HepG2 (cell line): ENCODE measurements at places on chromosomes 16 and 17. TPM values are rescaled to one million over a fixed set of nuclear protein-coding genes. Genes with fewer than 3 reads are reported as not detected.
A peak's percentile ranks its signal among the peaks of the same experiment; 100 is the strongest.

LONP2 gene
- 63.3 and 85.6 TPM in 2 replicates for total RNA-seq

CACNG3 gene
- not detected in 2 replicates for total RNA-seq

GRCh38 chr17:77908501-77908900, 50.0 kb upstream of the TNRC6C start:
- no peak for DNase-seq

DNA sequence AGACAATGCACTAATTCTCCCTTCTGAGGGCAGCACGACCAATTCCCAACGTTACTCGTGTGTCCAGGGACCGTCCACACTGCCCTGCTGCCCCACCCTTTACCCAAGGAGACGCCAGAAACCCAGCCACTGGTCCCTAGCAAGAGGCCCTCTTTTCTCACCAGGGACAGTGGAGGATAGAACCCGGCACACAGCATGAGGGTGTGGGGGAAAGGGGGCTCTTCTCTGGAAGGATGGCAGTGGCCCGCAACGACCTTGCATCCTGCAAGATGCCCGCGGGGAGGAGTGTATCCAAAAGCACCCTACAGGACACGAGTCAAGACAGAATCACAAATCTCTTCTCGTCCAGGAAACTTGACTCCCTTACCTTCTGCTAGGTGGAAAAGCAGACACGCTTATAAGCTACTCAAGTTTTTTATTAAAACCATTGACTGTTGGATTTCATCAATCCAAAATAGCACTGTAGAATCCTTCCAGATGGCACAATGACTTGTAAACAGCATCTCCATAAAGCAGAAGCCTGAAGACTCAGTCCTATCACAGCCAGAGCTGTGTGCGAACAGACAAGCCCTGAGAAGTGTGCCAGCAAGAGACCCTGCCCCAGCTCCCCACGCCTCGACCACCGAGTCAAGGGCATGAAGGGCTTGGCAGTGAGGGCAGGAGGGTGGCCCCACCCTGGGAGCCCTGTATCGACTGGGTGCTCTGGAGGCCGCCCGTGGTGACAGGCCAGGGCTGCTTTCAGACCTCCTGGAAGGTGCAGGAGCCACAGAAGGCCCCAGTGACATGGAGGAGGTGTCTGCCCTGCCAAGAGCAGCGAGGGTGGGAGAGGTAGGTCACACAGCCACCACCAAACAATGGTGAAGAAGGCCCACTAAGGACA, 103.8 kb downstream of the ANKRD11 start:
- no peak for DNase-seq

DNA sequence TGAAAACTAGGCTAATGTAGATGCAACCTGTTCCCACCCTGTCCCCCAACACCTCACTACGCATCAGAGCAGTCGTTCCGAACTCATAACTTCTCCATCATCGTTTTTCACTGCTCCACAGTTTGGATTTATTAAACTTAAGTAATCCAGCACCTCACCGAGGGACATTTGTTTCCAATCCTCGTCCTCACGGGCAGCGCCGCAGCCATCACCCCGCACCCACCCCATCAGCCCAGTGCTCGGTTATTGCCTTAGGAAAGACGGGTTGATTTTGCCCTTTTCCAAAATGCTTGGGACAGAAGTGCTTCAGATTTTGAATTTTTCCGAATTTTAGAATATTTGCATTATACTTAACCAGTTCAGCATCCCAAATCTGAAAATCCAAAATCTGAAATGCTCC, 71.0 kb upstream of the DOC2B start:
- no peak for DNase-seq

DNA sequence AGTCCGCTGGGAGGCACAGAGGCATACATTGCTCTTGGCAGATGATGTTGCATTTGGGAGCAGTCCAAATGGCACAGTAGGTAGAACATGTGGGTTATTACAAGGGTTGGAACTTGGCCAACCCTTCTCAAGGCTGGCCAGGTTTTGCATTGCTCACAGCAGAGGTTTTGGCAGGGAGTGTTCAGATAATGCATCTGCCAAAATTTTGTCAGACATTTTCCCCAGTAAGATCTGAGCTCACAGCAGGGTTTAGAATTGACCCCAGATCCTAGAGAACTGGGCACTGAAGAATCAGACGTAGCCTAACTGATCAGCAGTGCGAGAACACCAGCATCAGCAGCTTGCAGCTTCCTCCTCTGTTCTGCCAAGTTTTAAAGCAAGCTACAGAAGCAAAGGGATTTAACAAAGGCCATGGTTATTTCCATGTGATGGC, 468.8 kb upstream of the KIF2B start:
- no peak for DNase-seq

MT1F gene
- total RNA-seq = 169 and 211 TPM in 2 replicates

GNGT2 gene
- not detected in 2 replicates for total RNA-seq

- DNase-seq = no peak
Observed at GRCh38 chr17:70107441-70107840, 32.4 kb downstream of the KCNJ16 start.

OTOP3 gene
- not detected in 2 replicates for total RNA-seq

ZFPM1 gene
- total RNA-seq = 3.4 and 3.8 TPM in 2 replicates

GRCh38 chr17:29010129-29010528, 4.3 kb upstream of the SEZ6 start:
- no peak for DNase-seq

DNA sequence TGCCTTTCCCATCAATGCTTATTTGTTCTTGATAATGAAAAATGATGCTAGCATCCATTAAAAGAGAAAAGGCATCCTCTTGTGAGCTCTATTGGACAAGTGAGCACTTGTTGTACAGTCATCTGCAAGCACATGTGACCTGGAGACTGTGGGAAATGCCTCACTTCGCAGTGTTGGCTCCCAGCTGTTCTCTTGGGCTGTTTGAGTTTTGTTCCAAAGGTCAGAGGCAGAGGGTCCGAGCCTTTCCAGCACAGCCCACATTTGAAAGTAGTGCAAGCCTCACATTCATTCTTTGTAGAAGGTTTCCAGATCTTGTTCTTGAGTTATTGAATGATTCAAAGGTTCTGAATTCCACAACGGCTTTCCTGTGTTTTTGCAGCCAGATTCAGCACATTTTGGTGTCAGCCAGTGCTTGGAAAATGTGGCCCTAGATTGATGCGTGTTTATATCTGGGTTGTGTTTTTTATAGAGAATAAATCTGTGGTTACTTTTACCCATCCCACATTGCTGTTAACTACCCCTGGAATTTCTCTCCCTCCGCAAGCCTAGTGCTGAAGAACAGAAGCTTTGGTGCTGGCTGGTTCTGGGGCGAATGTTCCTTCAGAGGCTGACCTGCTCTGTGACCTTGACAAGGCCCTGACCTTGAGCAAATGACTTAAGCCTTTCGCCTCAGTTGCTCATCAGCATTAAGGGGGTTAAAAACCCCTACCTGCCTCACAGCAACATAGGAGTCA, 49.8 kb downstream of the CDH1 start:
- peak; percentile 95 for DNase-seq

GRCh38 chr17:80002690-80003490, 32.8 kb downstream of the TBC1D16 start:
- no peak for DNase-seq

DNA sequence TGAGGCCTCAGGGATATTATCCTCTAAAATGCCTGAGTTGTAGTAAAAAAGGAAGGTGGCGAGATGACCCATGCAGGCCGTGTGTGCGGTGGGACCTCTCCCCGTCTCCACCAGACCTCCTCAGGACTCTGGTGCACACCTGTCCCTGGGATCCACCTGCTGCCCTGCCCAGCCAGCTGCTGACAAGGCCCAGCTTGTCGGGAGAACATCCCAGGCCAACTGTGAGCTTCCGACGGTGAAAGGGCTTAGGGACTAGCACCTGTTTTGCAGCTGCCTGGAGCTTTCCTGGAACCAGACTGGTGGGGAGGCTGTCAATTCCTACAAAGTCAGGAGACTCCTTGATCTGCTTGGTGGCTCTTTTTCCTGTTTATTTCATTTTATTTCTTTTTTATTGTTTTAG, 11.6 kb downstream of the IL34 start:
- no peak for DNase-seq

GRCh38 chr16:530111-530817, 2.8 kb downstream of the CAPN15 start:
- no peak for DNase-seq

GRCh38 chr16:87062569-87063442, 254.4 kb downstream of the C16orf95 start:
- DNase-seq = peak; percentile 49

- DNase-seq = peak; percentile 70
Observed at GRCh38 chr17:4003501-4004421, 39.5 kb upstream of the ATP2A3 start.

- no peak for DNase-seq
Observed at GRCh38 chr16:35506018-35506897, 2046.8 kb downstream of the TP53TG3F start.

DNA sequence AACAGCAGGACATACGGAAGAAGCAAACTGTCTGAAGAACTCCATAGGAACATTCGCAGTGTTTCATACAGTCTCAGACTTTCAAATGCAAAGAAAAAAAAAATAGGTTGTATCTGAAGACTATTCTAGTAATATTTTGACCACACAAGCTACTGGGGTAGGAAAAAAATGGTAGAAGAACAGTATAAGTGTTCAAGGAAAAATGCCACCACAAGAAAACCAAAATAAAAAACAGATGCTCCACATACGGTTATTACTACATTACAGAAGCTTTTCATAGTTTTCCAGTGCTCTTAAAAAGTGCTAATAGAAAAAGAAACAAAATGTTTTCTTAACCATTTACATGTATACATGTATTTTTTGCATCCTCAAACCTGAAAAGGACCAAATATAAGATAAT, 3.7 kb downstream of the NCOR1 start:
- DNase-seq = no peak

DNA sequence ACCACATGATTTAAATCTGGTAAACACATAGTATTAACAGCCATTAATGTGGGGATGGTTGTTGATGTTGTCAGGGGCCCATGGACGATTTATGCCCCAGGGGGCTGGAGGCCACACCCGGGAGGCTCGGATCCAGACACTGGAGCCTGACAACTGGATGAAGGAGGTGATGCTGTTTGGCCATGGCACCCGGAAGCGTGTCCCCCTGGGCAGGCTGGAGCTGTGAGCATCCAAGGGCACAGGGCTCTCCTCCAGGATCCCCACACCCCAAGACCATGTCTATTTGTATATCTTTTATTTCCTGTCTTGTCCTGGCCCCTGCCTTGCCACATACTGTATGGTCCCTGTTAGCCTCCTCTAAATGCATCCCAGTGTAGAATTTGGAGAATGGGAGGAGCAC, 4.6 kb downstream of the RSAD1 start:
- no peak for DNase-seq

DNA sequence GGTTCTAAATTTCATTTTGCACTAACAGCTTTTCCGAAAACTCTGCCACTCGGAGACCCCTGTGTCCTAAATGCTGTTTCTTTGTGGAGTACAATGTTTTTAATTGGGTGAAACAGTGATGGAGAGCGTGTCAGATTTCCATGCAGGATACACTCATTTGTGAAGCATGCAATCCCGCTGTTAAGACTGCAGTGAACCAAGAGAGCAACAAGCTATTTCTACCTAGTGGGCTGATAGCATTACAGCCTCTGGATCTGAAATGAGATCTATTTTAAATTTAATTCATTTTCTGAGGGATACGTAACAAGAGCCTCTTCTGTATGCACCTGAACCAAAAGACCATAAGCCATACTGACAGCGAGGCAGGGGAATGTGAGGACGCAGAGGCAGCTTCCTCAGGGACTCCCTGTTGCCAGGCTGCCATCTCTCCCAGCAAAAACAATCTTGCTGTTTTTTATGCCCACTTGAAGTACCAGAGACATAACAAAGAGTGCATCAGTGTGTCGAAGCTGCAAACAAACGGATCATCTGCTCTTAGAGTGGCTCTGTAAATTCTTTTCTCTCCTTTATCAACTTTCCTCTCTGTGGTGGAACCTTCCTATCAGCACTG, 199.9 kb upstream of the COX10 start:
- no peak for DNase-seq

- no peak for DNase-seq
Observed at GRCh38 chr17:26962255-26963162, 331.4 kb upstream of the WSB1 start.

KCNH6 gene
- 0.08 and 0.18 TPM in 2 replicates for total RNA-seq

GRCh38 chr17:47970725-47971499, at the start of gene CDK5RAP3:
CDK5RAP3 (plus strand) TSS chr17:47971113; CDS start chr17:47971147, 34 bp downstream.
- peak; percentile 99 for DNase-seq

DNA sequence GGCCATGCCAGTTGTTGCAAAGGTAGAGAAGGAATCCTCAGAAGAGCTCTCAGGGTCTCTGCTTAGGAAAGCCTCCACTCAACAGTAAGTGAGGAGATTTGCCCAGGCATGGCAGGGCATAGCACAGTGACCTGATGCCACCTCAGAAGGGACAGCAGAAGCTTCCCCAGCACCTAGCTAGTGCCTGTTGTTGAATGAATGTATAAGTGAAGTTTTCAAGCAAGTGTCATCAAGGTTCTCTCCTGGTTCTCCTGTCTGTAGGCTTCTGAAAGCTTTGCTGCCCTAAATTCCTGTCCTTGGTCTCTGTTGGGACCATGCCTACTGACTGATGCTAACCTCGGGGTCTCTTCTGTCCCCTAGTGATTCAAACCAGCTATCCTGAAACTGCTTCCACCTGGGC, 114.9 kb upstream of the TBX2 start:
- no peak for DNase-seq

DNA sequence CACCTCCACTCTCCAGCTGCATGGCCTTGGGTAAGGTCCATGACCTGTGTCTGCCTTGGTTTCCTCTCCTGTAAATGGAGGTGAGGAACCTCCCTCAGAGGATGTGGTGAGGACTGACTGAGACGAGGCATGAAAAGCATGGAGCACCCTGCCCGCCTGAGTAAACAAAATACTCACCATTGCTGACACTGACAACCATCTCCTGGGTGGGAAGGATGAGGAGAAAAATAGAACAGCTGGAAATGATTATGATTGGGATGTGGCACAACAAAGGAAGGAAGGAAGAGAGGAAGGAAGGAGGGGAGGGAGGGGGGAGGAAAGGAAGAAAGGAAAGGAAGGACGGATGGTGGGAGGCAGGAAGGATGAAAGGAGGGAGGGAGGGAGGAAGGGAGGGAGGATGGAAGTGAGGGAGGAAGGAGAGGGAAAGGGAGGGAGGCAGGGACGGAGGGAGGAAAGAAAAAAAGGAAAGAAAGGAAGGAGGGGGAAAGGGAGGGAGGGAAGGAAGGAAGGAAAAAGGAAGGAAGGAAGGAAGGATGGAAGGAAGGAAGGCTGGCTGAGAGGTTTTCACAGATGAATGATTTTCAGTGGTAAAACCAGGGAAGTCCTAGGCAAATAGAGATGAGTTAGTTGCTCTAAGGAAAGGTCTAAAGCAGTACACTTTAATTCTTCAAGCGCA, 276.5 kb upstream of the XYLT1 start:
- DNase-seq = no peak

ATP6V0A1 gene
- 15.9 and 27.9 TPM in 2 replicates for total RNA-seq

GRCh38 chr16:67672306-67672705, 5.7 kb downstream of the C16orf86 start:
- no peak for DNase-seq

PMP22 gene
- total RNA-seq = 3.0 and 5.7 TPM in 2 replicates

- DNase-seq = no peak
Observed at GRCh38 chr17:52201767-52202519, 43.4 kb upstream of the CA10 start.
